Anterior cingulate cortex (tissue), 58 donors: ENCODE measurements at places on chromosomes 1 and 21.

DNA sequence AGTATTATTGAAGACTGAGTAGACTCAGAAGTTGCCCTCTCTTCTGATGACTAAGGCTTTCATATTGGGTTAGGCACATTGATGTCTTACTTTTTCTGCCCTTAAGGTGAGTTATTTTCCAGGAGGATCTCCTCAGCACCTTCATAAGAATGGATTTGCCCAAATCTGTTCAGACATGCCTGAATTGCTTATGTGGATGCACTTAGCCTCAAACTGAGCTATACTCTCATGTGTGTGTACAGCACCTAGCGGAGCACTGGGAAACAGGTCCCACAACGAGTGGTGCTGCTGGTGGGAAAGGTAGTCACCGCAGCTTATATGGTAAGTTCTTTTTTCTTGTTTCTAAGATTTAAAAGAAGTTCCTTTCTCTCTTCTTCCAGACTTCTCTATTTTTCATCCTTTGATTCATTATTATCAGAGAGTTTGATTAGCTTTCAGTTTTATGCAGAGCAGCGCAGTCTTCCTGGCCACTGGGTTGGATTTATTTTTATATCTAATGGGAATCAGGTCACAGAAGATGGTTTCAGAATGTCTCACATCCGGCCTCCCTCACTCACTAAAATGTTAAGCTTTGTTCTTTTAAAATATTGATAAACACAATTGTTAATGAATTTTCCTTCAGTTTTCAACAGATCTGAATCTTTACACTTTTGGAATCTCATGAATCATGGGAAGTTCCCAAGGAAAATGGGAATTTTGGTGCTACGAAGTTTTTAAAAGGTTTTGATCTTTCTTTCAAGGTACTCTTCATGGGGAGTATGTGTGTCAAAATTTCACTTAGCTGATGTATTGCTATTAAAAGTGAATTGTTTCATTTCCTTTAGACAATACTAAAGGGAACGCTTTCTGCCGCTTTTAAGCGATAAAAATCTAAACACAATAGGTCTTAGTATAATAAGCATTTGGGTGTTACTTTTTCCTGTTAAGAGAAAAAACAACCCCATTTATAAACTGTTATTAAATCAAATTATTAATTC, 58.5 kb downstream of the EXTL2 start:
- no peak for DNase-seq

DNA sequence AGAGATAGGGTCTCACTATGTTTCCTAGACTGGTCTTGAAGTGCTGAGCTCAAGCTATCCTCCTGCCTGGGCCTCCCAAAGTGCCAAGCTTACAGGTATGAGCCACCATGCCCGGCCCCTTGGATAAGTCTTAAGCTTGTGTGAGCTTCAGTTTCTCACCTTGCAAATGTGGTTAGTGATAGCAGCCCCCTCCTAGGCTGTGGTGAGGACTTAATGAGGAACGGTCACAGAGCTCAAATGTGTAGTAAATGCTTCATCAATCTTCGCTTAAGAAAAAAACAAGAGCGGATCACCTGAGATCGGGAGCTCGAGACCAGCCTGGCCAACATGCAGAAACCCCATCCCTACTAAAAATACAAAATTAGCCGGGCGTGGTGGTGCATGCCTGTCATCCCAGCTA, 3.0 kb downstream of the CNR2 start:
- no peak for DNase-seq

- DNase-seq: no peak
Measured at GRCh38 chr1:219713981-219714381, 101.1 kb upstream of the ZC3H11B start.

GRCh38 chr1:210252621-210253051, 20.0 kb downstream of the SERTAD4 start:
- DNase-seq: no peak

DNA sequence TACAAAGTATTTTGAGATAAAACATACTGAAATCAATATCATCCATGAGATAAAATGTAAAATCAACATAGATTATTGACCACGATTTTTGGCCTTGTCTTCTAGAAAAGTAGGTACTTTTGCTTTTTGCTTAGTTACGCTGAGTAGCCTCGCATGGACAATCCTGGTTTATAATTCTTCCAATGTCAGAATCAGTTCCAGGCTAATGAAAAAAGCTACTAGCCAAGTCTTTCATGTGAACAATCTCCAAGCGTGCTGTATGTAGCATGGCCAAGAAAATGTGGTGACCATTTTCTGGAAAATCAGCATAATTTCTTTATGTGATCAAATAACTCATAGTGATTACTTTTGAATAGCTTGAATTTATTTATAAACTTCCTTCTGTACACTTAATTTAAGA, 145.8 kb downstream of the NTMT2 start:
- no peak for DNase-seq

- no peak for DNase-seq
Measured at GRCh38 chr1:198174297-198174696, 17.5 kb downstream of the NEK7 start.

- DNase-seq: no peak
Measured at GRCh38 chr1:32208469-32208868, 420 bp upstream of the DCDC2B start.

DNA sequence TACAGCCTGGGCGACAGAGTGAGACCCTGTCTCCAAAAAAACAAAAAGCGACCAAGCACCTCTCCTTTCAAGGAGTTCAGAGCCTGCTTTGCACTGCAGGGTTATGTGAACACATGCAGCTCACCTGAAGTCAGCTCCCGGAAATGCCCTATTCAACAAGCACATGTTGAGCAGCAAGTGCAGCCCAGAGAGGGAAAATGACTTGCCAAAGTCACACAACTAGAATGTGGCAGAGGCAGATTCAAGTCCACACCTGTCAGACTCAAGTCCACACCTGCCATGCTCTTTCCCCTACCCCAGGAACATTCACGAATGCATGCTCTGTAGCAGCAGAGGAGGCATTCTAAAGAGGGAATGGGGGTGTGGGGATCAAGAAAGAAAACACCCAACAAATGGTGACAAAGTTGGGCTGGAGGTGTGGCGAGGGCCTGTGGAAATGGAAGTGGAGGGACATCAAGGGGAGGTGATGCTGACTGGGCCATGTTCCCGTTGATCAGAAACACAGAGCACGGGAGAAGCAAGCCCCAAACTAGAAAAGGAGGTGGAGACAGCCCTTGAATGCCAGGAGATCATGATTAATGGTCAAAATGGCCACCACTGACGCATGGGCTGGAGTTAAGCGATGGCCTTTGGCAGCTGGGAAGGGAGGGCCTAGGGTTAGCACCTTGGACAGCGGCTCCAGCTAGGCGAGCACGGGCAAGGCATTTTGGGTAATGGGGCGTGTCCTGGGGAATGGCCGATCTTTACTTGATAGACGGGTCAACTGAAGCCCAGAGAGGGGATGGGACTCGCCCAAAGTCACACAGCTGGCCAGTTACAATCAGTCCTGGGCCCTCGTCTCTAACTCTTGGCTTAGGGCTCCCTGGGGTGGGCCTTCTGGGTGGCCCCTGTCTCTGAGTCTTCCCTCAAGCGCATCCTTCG, 21.5 kb downstream of the RAP1GAP start:
- DNase-seq: no peak

- no peak for DNase-seq
Measured at GRCh38 chr1:15029786-15030185, 123.8 kb upstream of the TMEM51 start.

DNA sequence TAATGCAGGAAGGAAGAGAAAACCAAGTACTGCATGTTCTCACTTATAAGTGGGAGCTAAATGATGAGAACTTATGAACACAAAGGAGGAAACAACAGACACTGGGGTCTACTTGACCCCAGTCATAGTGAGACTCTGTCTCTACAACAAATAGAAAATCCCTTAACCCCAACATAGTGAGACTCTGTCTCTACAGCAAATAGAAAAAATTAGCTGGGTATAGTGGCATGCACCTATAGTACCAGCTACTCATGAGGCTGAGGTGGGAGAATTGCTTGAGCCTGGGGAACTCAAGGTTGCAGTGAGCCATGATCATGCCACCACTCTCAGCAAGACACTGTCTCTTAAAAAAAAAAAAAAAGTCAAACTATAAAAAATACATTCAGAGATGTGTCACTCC, 42.7 kb downstream of the GIPC2 start:
- DNase-seq: no peak

GRCh38 chr1:154729577-154729976, 121.6 kb upstream of the ADAR start:
- no peak for DNase-seq

DNA sequence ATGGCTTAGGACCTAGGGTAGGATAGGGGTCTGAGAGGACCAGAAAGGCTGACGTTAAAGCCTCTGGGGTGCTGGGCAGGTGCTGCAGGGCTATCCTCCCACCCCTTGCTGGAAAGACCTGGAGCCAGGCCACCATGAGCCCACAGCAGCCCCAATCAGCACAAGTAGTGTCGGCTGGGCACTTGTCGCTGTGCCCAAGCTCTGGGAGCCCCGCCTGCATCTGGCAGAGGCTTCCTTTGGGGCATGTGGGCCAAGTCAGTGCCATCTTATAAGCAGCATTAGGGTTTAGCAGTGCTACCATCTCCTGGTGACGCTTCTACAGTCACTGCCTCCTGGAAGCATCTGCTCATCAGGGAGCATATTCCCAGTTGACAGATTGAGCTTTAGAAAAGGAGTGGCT, 31.3 kb downstream of the MAN1C1 start:
- no peak for DNase-seq

- DNase-seq: no peak
Measured at GRCh38 chr21:44420416-44421205, 34.7 kb upstream of the LRRC3 start.

GRCh38 chr1:53590531-53591515, 131.6 kb downstream of the DMRTB1 start:
- no peak for DNase-seq

- no peak for DNase-seq
Measured at GRCh38 chr1:85935234-85935633, 221.3 kb downstream of the COL24A1 start.

GRCh38 chr21:29737186-29737585, 202.6 kb downstream of the GRIK1 start:
- DNase-seq: no peak

DNA sequence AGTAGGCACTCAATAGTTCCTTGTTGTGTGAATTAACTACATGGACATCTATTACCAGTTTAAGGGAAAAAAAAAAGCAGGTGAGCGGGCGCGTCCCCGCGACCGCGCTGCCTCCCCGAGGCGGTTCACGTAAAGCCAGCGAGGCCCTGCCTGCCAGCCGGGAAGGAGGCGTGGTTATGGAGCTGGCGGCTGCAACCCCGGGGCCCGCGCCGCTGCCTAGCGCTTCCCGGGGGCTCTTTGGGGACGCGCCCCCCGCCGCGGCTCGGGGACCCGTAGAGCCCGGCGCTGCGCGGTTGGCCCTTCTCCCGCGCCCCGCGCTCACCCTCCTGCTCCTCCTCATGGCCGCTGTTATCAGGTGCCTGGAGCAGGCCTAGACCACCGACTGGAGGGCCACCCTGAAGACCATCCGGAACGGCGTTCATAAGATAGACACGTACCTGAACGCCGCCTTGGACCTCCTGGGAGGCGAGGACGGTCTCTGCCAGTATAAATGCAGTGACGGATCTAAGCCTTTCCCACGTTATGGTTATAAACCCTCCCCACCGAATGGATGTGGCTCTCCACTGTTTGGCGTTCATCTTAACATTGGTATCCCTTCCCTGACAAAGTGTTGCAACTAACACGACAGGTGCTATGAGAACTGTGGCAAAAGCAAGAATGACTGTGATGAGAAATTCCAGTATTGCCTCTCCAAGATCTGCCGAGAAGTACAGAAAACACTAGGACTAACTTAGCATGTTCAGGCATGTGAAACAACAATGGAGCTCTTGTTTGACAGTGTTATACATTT, 2.6 kb upstream of the CC2D1B start:
- DNase-seq: peak; percentile 25

DNA sequence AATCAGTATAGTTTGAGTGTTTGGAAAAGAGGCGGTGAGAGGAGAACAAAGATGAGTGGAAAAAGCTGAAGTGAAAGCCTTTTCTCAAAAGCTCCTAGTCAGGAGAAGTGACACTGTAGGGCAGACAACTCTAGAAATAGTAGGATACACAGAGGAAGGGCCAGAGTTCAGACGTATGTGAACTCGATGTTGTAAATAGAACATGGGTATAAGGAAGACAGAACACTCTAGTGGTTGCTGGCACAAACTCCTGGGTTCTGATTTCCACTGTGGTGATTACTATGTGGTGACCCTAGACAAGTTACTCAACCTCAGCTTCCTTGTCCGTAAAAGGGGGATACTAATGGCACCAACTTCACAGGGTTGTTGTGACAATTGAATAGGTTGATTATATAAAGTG, 30.2 kb upstream of the MGST3 start:
- no peak for DNase-seq

DNA sequence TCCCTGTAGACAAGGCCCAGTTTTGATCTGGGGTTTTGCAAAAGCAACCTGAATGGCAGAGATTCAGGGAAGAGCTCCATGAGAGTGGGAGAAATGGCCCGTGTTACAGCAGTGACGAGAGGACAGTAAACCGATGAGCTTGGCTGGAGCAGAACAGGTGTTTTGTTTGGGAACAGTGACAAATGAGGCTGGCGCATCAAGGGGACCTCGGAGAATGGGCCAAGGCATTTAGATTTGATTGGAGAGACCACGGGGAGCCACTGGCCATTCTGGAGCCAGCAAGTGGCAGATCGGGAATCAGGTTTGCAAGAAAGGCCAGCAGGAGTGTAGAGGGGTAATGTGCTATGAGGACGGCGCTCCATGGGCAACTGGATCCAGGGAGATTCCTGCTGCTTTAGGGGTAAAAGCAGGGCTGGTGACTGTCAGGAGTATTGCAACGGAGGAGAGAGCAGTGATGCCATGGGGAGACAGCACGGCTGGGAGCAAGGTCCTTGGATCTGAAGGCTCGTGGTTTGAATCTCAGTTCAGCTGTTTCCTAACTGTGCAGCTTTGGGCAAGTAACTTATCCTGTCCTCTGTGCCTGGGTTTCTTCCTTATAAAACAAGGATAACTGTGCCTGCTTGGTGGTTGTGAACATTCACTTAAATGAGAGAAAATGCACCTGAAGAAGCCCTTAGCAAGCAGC, 9.9 kb upstream of the KLHDC7A start:
- no peak for DNase-seq

DNA sequence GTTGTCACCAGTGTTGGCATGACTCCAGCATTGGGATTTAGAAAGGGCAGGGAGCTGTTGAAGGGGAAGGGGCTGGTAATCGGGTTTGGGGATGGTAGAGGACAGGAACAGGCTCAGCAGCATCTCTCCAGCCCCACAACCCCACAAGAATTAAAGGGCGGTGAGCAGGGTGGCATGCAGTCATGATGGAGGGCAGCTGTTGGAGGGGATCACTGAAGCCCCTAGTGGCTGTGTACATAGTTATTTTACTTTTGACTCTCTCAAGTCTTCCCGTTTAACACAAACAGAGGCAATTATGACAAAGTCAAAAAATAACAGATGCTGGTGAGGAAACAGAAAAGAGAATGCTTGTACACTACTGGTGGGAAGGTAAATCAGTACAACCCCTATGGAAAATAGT, 213.8 kb downstream of the URB2 start:
- no peak for DNase-seq

DNA sequence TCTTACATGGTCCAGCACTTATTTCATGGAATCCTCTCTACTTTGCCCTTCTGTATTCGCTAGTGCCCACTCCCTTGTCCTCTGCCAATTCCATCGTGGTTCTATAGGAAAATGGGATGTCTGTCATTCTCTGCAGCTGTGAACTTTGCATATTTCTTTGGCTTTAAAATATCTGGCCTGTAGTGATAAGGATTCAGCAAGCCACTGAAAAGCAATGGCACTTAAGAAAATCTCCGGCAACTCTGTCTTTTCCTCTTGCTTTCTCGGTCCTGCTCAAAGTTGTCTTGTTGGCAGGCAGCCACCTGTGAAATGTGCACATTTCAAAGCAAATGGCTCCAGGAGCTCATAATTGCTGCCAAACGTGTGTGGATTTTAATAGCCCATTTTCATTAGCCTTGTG, 91.8 kb downstream of the CHD1L start:
- peak; percentile 11 for DNase-seq

GRCh38 chr1:70436622-70437251, 25.7 kb downstream of the CTH start:
- no peak for DNase-seq
